ENCODE measurements at places on chromosomes 7 and 10. TPM values are rescaled to one million over a fixed set of nuclear protein-coding genes. Genes with fewer than 3 reads are reported as not detected.

The INSYN2A gene
- polyA plus RNA-seq: 0.32 TPM

The ANKRD61 gene
- 0.21 TPM for polyA plus RNA-seq

The ORC5 gene
- polyA plus RNA-seq: 13.4 TPM

The ADRA2A gene
- polyA plus RNA-seq: 0.80 TPM

The C10orf143 gene
- polyA plus RNA-seq: 13.5 TPM

DNA sequence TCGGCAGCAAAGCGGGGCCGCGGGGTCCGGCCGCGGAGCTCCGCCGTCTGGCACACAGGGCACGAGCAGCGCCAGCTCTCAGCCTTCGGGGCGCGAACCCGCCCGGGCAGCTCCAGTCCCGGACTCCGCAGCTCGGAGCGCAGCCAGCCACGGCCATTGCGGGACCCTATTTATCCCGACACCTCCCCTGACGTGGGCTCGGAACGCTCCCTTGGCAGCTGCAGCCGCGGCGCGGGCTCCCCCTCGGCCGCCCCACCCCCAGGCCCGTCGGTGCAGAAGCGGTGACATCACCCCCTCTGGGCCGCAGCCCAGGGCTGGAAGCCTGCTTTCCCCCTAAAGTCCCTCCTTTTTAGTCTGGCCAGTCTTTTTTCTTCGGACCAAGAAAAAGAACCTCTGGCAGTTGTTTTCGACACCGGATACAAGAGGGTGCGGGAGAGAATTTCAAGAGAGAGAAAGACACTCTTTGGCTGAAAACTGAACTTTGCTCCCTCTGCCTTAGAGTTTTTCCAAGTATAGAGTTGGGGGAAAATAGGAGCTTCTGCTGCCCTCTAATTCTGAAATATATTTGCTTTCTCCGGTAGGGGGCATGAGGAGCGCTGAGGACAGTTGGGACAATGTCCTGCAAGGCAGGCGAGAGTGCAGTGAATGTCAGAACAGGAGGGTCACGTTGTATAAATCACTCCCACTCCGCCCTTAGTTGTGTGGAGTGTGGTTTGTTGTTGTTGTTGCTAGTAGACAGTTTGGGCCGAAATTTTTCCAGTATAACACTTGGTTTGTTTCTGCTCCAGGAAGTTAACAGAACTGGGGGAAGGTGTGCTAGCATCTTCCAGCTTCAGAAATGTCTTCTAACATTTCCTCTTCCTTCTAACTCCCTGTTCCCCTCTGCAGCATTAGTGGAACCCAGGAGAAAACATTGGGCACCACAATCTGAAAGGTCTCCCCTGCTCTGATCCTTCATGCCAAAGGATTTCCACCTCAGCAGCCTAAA, at the start of gene SFRP4:
TSS of gene SFRP4 (minus strand) at position 145 of the 988 bp plus-strand sequence. CDS start 280 bp downstream, outside the sequence.
- peak within 1 kb of the TSS; percentile 48 for H3K4me3 ChIP-seq
- H3K27me3 ChIP-seq: peaks cover 35% of the 10 kb centered on the region
- no peaks in the 10 kb centered on the region for H3K36me3 ChIP-seq

DNA sequence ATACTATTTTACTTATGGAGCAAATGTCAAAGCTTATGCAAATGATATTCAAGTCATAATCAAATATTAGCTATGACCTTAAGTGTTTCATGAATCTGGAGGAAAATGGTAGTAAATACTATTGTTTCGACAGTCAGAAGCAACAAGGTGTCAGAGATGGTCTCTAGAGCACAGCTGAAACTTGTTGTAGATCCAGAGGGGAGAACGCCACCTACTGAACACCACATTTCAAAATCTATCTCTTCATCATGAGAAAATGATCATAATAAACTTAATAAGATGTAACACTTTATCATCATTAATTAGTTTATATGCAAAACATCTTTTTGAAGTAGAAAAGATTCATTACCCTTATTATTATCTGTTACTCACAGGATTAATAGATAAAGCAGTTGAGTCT, 418.7 kb downstream of the GATA3 start:
- no peaks in the 10 kb centered on the region for H3K36me3 ChIP-seq
- DNase-seq: no peak
- H3K27ac ChIP-seq: no peak overlapping the region
- H3K27me3 ChIP-seq: no peaks in the 10 kb centered on the region
- no peaks in the 10 kb centered on the region for H3K4me1 ChIP-seq
- H3K4me3 ChIP-seq: no peak overlapping the region

- H3K4me1 ChIP-seq: no peaks in the 10 kb centered on the region
- H3K27ac ChIP-seq: no peak overlapping the region
- H3K4me3 ChIP-seq: no peak overlapping the region
- no peaks in the 10 kb centered on the region for H3K36me3 ChIP-seq
- DNase-seq: no peak
Measured at GRCh38 chr7:118087126-118087525, 96.8 kb upstream of the LSM8 start.

- H3K27ac ChIP-seq: no peak overlapping the region
- peaks cover 17% of the 10 kb centered on the region for H3K27me3 ChIP-seq
- DNase-seq: peak; percentile 30
- no peaks in the 10 kb centered on the region for H3K36me3 ChIP-seq
- H3K4me1 ChIP-seq: no peaks in the 10 kb centered on the region
Measured at GRCh38 chr7:76260171-76260703, 42.2 kb upstream of the HSPB1 start.

GRCh38 chr10:88033385-88033784, 170.0 kb downstream of the PTEN start:
- H3K4me3 ChIP-seq: no peak overlapping the region
- DNase-seq: no peak
- no peaks in the 10 kb centered on the region for H3K27me3 ChIP-seq
- peaks cover 19% of the 10 kb centered on the region for H3K4me1 ChIP-seq

DNA sequence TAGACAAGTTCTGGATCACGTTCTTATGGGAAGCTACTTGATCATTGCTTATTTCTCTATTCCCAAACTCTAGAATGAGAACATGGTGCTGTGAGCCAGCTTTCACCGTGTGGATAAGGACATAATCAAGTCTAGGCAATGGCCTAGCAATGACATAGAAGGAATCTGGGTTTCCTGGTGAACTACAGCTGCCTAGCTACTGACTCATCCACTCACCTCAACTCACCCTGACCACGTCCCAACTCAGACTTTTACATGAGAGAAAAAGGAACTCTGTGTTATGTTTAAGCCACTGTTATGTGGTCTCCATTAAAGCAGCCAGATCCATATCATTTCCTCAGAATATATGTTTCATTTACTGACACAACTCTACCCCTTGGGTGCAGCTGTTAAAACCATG, 18.8 kb upstream of the MET start:
- H3K4me1 ChIP-seq: no peaks in the 10 kb centered on the region
- H3K36me3 ChIP-seq: no peaks in the 10 kb centered on the region
- no peak for DNase-seq
- H3K4me3 ChIP-seq: no peak overlapping the region
- H3K27me3 ChIP-seq: no peaks in the 10 kb centered on the region

GRCh38 chr10:56836659-56837058, 475.6 kb upstream of the ZWINT start:
- no peak overlapping the region for H3K4me3 ChIP-seq
- DNase-seq: no peak
- no peaks in the 10 kb centered on the region for H3K4me1 ChIP-seq
- no peak overlapping the region for H3K27ac ChIP-seq
- H3K27me3 ChIP-seq: no peaks in the 10 kb centered on the region

Measured in thymus (tissue), 14 donors.